ENCODE measurements at places on chromosomes 6 and 20. TPM values are rescaled to one million over a fixed set of nuclear protein-coding genes. Genes with fewer than 3 reads are reported as not detected.

Gene PKIG
- 40.6 TPM for total RNA-seq

Gene TCF21
- 0.22 TPM for total RNA-seq

Gene PPIL6
- 4.8 TPM for total RNA-seq

Gene WFDC5
- not detected for total RNA-seq

Gene TINAG
- not detected for total RNA-seq

Gene ANGPT4
- 0.06 TPM for total RNA-seq

Gene VSX1
- total RNA-seq: not detected

GRCh38 chr6:11221623-11222384 is 10.7 kb downstream of the NEDD9 start:
- no peaks in the 10 kb centered on the region for H3K36me3 ChIP-seq

GRCh38 chr20:31508517-31509244 is 5.6 kb upstream of the HM13 start:
- no peaks in the 10 kb centered on the region for H3K27me3 ChIP-seq
- no peak overlapping the region for H3K27ac ChIP-seq
- H3K36me3 ChIP-seq: no peaks in the 10 kb centered on the region
- H3K4me3 ChIP-seq: no peak overlapping the region
- H3K4me1 ChIP-seq: no peaks in the 10 kb centered on the region

GRCh38 chr20:46031701-46032254 is 2.8 kb downstream of the SLC12A5 start:
- peak overlapping the region; percentile 51 for H3K4me3 ChIP-seq
- H3K27ac ChIP-seq: no peak overlapping the region
- DNase-seq: peak; percentile 89
- H3K27me3 ChIP-seq: peaks cover 100% of the 10 kb centered on the region
- peaks cover 9% of the 10 kb centered on the region for H3K4me1 ChIP-seq

DNA sequence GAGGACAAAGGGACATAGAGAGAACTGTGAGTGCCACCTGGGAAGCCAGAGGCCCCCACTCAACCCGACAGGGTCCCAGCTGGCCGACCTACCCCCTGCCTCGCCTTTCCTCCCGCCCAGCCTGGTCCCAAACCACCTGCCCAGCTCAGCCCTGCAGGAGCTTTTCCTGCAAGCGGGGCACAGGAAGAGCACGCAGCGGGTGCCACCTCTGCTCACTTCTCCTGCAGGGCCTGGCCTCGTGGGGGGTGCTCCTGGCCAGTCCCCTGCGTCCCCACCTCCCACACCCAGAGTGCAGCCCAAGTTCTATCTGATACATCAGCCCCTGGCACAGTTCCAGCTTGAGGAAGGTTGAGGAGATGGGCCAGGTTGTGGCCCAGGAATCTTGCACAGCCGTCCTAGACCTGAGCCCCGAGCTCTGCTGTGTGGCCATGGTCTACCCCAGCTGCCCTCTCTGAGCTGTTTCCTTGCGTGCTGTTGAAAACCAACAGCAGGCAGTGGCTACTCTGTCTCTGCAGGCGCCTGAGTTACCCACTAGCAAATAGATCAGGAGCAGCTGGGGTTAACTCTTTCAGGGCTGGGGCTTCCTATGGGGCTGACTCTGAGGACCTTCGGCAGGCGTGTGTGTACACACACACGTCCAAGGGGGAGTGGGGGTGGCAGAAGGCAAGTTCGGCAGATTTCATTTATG is 1.7 kb downstream of the NECAB3 start:
- no peak overlapping the region for H3K27ac ChIP-seq
- peaks cover 23% of the 10 kb centered on the region for H3K4me1 ChIP-seq
- H3K27me3 ChIP-seq: peaks cover 3% of the 10 kb centered on the region
- peak overlapping the region; percentile 1 for H3K4me3 ChIP-seq

- no peak overlapping the region for H3K4me3 ChIP-seq
- no peaks in the 10 kb centered on the region for H3K36me3 ChIP-seq
- H3K27me3 ChIP-seq: no peaks in the 10 kb centered on the region
- no peak overlapping the region for H3K27ac ChIP-seq
Observed at GRCh38 chr6:140931581-140931980, 1201.1 kb upstream of the GJE1 start.

DNA sequence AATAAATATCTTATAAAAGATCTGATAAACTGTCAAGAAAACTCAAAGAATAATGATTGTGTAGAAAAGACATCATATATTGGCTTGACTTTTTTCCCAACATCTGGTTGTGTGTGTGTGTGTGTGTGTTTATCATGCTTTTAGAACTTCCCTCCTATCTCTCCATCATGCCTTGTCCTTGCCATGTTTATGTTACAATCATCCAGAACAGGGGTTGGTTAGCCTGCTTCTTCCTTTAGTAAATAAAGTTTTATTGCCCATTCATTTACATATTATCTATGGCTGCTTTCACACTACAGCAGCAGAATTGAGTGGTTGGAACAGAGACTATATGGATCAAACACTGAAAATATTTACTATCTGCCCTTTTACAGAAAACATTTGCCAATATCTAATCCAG is 52.8 kb upstream of the RIPOR2 start:
- no peak overlapping the region for H3K27ac ChIP-seq
- no peaks in the 10 kb centered on the region for H3K36me3 ChIP-seq
- no peak for DNase-seq
- H3K4me1 ChIP-seq: peaks cover 20% of the 10 kb centered on the region
- no peak overlapping the region for H3K4me3 ChIP-seq

DNA sequence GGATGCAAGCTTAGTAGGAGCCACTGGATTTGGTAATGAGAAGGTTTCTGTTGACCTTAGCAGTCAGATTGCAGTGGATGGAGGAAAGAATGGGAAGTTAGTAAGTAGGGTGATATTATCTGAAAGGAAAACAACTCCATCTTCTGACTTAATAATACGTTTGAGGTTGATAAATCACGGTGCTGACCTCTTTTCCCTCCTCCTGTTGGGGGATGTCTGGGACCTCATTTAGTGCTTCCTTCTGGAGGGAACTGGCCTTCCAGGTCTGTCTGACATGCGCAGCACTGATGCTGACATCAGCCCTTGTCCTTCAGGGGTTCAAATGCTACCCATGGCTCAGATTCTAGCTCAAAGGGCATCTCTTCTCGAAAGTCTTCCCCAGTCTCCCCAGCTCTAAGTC is 48.2 kb upstream of the AKAP12 start:
- H3K27me3 ChIP-seq: no peaks in the 10 kb centered on the region
- H3K27ac ChIP-seq: no peak overlapping the region
- no peak overlapping the region for H3K4me3 ChIP-seq

DNA sequence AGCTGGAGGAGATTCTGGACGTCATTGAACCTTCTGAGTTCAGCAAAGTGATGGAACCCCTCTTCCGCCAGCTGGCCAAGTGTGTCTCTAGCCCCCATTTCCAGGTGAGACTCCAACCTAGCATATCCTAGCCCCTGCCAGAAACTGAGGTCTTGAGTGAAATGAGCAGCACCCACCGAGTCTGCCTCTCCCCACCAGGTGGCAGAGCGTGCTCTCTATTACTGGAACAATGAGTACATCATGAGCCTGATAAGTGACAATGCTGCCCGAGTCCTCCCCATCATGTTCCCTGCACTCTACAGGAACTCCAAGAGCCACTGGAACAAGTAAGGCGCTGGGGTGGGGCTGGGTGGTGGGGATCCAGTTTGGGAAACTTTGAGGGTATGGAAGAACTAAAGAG is 4.6 kb downstream of the MEA1 start:
- no peak overlapping the region for H3K27ac ChIP-seq
- H3K27me3 ChIP-seq: no peaks in the 10 kb centered on the region
- DNase-seq: peak; percentile 23
- H3K36me3 ChIP-seq: no peaks in the 10 kb centered on the region
- no peak overlapping the region for H3K4me3 ChIP-seq

DNA sequence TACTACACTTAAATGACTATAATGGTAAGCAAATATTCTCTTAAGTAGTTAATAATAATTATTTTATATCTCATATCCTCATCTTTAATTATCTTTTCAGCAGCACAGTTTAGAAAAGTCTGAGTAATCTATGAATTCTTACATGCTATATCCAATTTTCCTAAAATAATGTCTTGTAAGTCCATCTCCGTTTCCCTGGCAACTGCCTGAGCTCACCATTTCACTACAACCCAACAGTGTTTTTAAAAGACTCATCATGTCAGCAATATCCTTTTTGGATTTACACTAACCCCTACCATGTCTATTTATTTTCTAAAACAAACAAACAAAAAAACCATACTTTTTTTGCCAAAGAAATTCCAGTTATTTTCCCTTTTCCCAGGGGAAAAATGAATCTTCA is 859.6 kb downstream of the EYS start:
- H3K36me3 ChIP-seq: no peaks in the 10 kb centered on the region
- no peaks in the 10 kb centered on the region for H3K27me3 ChIP-seq
- no peak overlapping the region for H3K27ac ChIP-seq
- H3K4me3 ChIP-seq: no peak overlapping the region
- H3K4me1 ChIP-seq: no peaks in the 10 kb centered on the region

GRCh38 chr6:37988127-37988526 is 168.6 kb downstream of the ZFAND3 start:
- no peaks in the 10 kb centered on the region for H3K27me3 ChIP-seq
- H3K4me1 ChIP-seq: peaks cover 32% of the 10 kb centered on the region

- no peak for DNase-seq
- no peak overlapping the region for H3K4me3 ChIP-seq
- no peak overlapping the region for H3K27ac ChIP-seq
Observed at GRCh38 chr6:17454316-17455005, 61.1 kb downstream of the CAP2 start.

GRCh38 chr20:57198132-57199072 is 68.0 kb downstream of the BMP7 start:
- peak; percentile 65 for DNase-seq
- H3K4me1 ChIP-seq: peaks cover 25% of the 10 kb centered on the region
- H3K36me3 ChIP-seq: no peaks in the 10 kb centered on the region
- no peaks in the 10 kb centered on the region for H3K27me3 ChIP-seq

DNA sequence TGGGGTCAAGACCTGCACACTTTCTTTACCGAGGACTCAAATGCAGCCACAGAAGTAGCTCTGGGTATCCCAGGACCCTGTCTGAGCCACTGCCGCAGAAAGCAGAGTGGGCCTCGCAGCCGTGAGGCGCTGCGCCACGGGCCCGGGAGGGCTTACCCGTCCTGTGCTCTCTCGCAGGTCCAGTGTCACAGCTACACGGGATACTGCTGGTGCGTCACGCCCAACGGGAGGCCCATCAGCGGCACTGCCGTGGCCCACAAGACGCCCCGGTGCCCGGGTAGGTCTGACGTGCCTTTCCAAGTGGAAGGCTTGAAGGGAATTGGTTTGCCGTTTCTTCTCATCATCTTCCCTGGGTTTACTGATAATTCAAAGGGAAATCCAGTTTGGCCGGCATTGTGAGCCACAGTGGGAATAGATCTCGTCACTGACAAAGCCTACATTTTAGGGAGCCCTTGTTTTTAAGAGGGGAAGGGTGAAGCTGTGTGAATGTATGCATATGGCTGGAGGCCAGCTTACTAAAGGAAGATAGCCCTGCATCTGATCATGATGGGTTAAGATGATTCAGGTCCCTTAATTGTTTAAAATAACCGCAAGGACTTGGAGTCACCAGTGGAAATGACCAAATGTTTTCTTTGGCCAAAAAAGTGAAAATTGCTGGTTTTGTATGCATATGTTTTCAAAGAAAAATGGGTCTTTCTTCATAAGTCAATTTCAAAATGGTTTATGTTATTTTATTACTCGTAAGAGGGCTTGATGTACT is 86.6 kb downstream of the SMOC2 start:
- no peak overlapping the region for H3K4me3 ChIP-seq
- DNase-seq: no peak
- H3K36me3 ChIP-seq: no peaks in the 10 kb centered on the region
- H3K27ac ChIP-seq: no peak overlapping the region

- H3K4me1 ChIP-seq: peaks cover 7% of the 10 kb centered on the region
- H3K36me3 ChIP-seq: no peaks in the 10 kb centered on the region
- no peak overlapping the region for H3K4me3 ChIP-seq
Observed at GRCh38 chr6:149111556-149112115, 205.9 kb upstream of the TAB2 start.

DNA sequence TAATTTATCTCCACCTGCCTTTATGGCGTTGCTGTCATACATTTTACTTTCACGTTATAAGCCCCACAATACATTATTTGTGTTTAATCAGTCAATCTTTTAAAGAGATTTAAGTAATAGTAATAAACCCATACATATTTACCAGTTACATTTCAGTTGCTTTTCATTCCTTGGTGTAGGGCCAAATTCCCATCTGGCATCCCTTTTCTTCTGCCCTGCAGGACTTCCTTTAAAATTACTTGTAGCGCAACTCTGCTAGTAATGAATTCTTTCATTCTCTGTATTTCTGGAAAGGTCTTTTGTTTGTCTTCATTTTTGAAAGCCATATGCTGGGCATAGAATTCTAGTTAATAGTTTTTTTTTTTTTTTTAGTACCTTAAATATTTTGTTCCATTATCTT is 24.9 kb downstream of the ZNF334 start:
- H3K4me3 ChIP-seq: no peak overlapping the region
- H3K36me3 ChIP-seq: no peaks in the 10 kb centered on the region
- H3K4me1 ChIP-seq: no peaks in the 10 kb centered on the region
- DNase-seq: no peak
- no peaks in the 10 kb centered on the region for H3K27me3 ChIP-seq

DNA sequence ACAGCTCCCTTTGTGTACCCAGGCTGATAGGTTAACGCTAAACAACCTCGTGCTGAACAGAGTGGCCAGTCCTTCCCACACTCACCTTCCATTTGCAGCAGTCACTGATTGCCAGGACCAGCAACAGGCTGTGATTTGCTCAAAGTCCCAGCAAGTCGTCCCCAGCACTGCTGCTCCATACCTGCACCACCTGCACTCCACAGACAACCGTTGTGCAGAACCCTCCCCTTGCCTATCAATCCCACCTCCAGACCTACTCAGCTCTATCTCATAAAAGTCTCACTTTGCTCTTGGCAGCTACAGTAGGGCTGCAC is 43.1 kb upstream of the SCML4 start:
- no peak overlapping the region for H3K4me3 ChIP-seq
- no peak overlapping the region for H3K27ac ChIP-seq
- peaks cover 30% of the 10 kb centered on the region for H3K4me1 ChIP-seq
- H3K36me3 ChIP-seq: peaks cover 9% of the 10 kb centered on the region
- DNase-seq: no peak
- H3K27me3 ChIP-seq: no peaks in the 10 kb centered on the region

GRCh38 chr6:89928604-89929003 is 34.3 kb downstream of the GJA10 start:
- H3K4me3 ChIP-seq: no peak overlapping the region
- H3K4me1 ChIP-seq: peaks cover 38% of the 10 kb centered on the region
- peak overlapping the region; percentile 7 for H3K27ac ChIP-seq
- no peaks in the 10 kb centered on the region for H3K27me3 ChIP-seq
- DNase-seq: no peak

DNA sequence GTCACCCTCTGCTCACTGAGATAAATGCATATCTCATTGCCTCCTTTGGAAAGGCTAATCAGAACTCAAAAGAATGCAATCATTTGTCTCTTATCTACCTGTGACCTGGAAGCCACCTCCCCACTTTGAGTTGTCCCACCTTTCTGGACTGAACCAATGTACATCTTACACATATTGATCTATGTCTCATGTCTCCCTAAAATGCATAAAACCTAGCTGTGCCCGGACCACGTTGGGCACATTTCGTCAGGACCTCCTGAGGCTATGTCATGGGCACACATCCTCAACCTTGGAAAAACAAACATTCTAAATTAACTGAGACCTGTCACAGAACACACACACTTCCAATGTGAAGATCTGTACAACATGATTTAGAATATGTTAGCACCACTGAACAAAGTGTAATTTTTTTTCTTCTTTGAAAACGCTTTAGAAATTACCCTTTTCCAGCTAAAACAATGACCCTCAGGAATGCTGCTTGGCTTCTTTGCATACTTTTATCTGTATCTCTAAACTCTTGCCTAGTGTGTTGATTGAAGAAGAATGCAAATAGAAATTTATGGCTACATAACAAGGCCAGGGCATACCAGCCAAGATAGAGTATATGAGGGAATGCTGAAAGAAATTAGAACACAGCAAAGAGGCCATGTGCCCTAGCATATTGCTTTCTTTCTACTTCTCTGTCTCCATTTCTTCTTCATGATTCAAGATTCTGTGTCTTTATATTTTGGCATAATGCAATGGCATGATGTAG is 84.6 kb upstream of the DST start:
- no peaks in the 10 kb centered on the region for H3K27me3 ChIP-seq
- no peak overlapping the region for H3K27ac ChIP-seq
- peaks cover 30% of the 10 kb centered on the region for H3K4me1 ChIP-seq
- H3K4me3 ChIP-seq: no peak overlapping the region
